ENCODE measurements at places on chromosomes 4 and X.

GRCh38 chr4:181820553-181820952, 422.6 kb upstream of the TENM3 start:
- DNase-seq, result no peak

DNA sequence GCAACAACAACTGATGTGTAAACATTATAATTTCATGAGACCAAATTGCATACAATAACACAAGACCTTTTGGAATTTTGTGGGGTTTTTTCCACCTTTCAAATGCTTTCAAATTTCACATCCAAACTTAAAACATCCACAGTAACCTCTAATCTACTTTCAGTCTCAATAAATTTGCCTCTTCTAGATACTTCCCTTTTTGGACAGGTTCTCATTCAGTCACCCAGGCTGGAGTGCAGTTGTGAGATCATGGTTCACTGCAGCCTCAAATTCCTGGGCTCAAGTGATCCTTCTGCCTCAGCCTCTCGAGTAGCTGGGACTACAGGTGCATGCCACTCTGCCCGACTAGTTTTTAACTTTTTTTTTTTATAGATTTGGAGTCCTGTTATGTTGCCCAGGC, 556.6 kb downstream of the NLGN4X start:
- DNase-seq, result no peak

GRCh38 chrX:131675596-131676194, 131.8 kb downstream of the OR13H1 start:
- peak; percentile 13 for DNase-seq

- no peak for DNase-seq
Observed at GRCh38 chr4:120736312-120736711, 186.2 kb downstream of the PRDM5 start.

GRCh38 chr4:68658672-68659071, 11.8 kb downstream of the UGT2B15 start:
- no peak for DNase-seq

GRCh38 chrX:22650691-22651090, 349.1 kb upstream of the DDX53 start:
- no peak for DNase-seq

DNA sequence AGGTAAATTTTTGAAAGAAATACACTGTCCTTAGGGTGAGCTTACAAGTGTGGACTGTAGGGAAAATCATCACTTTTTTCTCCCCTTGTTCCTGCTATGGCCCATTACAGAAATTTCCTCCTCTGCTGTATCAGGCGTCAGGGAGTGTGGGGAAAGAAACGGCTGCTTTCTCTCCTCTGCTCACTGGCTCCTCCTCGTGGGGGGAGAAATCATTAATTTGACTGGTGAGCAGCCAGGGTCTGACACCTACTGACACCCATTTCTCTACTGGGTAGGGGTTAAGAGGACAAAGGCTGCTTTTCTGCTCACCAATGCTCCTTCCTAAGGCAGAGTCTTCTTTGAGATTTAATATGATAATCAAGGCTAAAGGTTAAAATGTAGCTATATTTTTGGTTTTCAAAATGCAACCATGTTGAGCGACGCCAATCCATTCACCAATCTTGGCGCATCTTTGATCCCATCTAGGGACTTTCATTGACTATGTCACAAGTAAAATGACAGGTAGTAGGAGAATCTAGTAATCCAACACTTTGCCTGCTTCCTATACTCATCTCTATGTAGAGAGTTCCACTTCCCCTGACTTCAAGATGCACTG, 25.1 kb downstream of the SETD7 start:
- DNase-seq, result no peak

GRCh38 chr4:34636623-34637022, 1607.7 kb downstream of the ARAP2 start:
- no peak for DNase-seq

DNA sequence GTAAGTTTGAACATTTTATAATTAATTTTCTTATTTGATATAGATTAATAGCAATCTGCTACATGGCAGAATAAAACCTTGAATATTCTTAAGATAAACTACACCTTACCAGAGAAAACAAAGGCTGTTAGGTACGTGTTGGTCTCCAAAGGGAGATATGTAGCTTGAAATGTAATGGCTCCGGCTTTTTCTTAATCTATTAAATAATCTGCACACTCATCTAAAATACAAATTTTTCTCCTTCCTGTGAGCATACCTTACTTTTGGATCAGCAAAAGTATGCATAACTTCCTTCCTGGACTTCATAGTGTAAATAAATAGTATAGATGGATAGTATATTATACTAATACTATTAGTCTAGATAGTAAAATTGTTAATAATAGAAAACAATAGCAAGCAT, 141.3 kb downstream of the JADE1 start:
- DNase-seq, result no peak
